CD8-positive, alpha-beta memory T cell (primary cell): ENCODE measurements at places on chromosomes 1 and 21. TPM values are rescaled to one million over a fixed set of nuclear protein-coding genes. Genes with fewer than 3 reads are reported as not detected.

Gene HTR6
- total RNA-seq = not detected

Gene FOXE3
- total RNA-seq = not detected

Gene CDK18
- 1.6 TPM for total RNA-seq

Gene KRTAP7-1
- not detected for total RNA-seq

Gene KCND3
- not detected for total RNA-seq

Gene TRIM17
- 2.1 TPM for total RNA-seq

Gene LRRC71
- not detected for total RNA-seq

Gene SPATA46
- not detected for total RNA-seq
